ENCODE measurements at places on chromosomes 12 and 14.

- DNase-seq: no peak
These were observed 6.4 kb upstream of the ENDOU start for GRCh38 chr12:47731723-47732122.

DNA sequence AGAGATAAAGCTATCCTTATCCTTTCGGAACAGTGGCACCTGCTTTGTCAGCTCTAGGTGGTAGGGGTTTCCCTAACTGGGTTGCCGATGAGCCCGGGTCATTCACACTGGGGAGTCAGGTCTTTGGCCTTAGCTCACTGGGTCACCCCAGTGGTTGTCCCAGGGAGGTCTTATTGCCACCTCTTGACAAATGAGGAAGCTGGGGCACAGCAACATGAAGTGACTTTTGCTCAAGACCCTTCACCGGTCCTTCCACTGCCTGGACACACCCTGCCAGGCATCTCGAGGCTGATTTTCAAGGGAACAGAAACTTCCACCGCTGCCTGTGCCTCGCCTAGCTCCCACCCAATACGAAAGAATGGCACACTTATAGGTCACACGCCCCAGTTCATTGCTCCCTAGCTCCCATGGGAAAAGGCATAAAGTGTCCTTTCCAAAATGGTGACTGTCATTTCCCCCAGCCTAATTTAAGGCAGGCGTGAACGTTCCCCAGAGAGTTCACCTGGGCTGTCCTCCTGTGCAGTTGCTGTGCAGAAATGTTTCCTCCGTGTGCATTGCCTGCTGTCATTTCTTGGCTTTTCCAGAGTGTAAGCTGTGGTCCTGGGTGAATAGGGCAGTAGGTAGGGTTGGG, 156.1 kb upstream of the CCND2 start:
- DNase-seq: no peak

GRCh38 chr12:108187831-108188230, 58.7 kb downstream of the WSCD2 start:
- DNase-seq: no peak

- DNase-seq: no peak
These were observed 26.5 kb downstream of the TCTN1 start for GRCh38 chr12:110640275-110641025.

DNA sequence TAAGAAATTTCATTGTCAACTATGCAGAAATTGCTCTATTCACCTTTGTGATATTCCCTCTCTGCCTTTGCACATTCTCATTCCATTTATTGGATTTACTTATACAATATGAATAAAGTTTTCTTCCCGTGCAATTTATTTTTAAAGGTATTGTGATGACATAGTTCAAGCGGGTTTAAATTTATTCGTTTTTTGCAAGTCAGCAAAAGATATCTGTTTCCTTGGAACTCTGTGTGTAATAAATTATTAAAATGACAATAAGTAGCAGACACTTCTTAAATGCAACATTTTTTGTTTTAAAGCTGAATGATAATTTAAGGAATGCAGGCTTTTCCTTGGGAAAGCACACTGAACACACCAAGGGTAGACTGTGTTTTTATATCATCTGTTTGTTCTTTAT, 143.1 kb downstream of the SLC41A2 start:
- no peak for DNase-seq

GRCh38 chr12:124115976-124116690, 143.1 kb downstream of the ZNF664 start:
- DNase-seq: no peak

DNA sequence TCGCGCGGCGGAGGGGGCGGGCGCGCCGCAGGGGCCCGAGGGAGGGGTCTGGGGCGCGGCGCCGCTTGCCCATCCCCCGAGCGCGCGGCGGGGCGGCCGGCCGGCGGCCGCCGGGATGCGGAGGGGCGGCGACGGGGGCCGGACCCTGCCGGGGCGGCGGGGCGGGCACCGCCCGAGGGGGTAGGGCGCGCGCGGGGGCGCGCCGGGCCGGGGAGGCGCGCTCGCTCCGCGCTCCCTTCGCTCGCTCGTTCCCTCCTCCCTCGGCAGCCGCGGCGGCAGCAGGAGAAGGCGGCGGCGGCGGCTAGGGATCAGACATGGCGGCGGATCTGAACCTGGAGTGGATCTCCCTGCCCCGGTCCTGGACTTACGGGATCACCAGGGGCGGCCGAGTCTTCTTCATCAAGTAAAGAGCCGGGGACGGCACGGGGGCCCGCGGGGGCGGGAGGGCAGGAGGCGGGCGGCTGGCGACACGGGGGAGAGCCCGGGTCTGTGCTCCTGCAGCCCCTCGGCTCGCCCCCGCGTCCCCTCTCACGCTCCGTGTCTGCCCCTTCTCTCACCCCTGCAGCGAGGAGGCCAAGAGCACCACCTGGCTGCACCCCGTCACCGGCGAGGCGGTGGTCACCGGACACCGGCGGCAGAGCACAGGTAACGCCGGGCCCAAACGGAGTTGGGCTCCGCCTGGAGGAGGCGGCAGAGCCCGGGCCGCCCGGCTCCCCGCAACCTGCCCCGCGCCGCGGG, at the start of gene PLEKHA5:
Gene PLEKHA5 (plus strand): TSS at position 248 of the 738 bp plus-strand sequence. CDS start 67 bp downstream, at position 315.
- peak; percentile 66 for DNase-seq

GRCh38 chr12:10214136-10214894, 1.6 kb downstream of the GABARAPL1 start:
- DNase-seq: no peak

DNA sequence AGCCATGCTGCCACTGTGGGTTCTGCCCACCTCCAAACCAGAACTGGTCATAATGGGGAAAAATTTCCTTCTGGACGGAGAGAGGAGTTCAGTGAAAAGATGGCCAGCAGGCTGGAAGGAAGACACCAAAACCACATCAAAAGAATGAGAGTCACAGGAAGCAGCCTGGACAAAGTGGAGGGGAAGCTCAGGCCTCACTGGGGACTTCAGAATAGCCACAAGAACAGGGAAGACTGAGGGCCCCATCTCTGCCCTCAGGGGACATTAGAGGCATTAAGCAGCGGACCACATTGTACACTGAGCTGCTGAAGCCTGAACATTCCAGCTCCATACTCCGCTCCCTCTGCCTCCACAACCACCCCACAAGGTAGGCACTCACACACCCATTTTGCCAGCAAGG, 119.6 kb upstream of the COCH start:
- no peak for DNase-seq

GRCh38 chr12:68434391-68435298, 102.5 kb upstream of the MDM1 start:
- DNase-seq: no peak

GRCh38 chr14:100529561-100530031, 57.6 kb downstream of the BEGAIN start:
- DNase-seq: no peak

GRCh38 chr14:36478782-36479181, 41.2 kb downstream of the NKX2-1 start:
- peak; percentile 75 for DNase-seq

GRCh38 chr12:47825173-47825639, 5.5 kb upstream of the HDAC7 start:
- DNase-seq: no peak

DNA sequence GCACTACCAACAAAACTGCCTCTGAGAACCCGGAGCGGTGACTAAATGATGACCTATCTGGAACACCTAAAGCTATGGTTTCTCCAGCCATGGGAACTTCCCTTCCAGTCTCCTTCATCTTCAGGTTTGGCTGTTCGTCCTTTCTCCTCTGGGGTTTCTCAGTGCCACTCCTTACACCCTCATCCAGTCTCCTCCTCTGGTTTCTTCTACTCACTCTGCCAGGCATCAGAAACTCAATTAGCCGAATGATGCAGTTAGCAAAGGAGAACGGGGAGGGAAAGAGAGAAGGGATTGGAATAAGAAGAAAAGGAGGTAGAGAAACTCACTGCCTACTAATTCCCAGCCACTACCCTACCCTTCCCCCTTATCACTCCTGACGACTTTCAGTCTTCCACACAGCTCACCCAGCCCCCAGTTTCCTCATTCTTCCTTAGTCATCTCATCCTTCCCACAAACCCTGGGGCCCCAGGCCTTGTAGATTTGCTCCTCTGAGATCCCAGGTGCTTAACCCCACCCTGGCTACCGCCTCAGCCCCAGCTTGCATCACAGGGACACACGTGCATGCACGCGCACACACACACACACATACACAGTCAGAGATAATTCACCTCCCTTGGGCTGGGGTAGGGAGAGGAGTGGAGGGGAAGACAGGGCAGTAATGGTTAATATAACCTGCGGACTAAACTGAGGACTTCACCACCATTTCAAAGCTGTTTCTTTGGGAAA, 13.0 kb downstream of the FGD6 start:
- DNase-seq: no peak

DNA sequence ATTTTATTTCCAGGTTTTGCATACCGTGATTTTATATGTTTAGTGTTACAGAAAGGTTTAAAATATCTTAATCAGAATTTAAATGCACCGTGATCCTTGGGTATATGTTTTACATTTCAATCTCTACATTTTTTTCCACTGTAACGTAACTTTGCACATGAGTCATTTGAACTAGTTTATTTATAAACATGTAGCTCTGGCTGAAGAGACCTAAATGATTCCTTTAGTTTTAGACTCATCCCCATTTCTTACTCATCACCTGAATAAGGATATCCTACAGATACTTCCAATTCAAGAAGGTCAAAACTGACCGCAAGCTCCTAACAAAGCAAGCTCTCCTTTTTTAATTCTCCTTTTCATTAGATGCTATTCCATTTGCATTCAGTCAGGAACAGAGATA, 42.7 kb upstream of the SLC6A15 start:
- no peak for DNase-seq

DNA sequence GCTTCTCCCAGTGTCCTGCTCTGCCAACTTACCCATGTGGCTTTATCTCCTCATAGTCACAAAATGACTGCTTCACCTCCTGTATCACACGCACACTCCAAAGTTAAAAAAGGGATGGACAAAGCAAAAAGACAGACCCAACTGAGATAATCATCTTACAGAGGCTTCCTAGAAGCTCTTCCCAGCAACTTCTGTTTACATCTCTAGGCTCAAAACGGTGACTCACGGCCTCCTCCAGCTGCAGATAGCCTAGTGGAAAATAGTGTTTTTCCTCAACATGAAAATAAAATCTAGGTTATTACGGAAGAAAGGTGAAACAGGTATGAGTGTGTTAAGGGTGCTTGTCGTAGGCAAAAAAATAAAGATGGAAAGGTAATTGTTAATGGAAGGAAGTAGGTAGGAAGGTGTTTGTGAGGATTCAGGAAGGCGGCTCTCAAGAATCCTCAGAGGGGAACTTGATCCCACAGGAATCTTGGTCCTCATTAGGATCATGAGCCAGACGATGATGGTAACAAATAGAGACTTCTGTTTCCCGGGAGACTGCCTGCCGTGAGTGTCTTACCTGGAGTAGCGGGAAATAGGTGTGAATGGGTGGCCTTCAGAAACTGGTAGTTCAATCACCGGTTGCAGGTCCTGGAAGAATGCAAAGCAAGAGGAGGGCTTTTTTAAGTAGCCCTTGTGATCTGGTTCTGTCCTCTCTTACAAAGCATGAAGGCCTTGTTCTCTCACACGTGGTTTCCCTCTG, 487.5 kb upstream of the TMEM132C start:
- no peak for DNase-seq

GRCh38 chr12:97559267-97559666, 96.7 kb downstream of the RMST start:
- DNase-seq: no peak

DNA sequence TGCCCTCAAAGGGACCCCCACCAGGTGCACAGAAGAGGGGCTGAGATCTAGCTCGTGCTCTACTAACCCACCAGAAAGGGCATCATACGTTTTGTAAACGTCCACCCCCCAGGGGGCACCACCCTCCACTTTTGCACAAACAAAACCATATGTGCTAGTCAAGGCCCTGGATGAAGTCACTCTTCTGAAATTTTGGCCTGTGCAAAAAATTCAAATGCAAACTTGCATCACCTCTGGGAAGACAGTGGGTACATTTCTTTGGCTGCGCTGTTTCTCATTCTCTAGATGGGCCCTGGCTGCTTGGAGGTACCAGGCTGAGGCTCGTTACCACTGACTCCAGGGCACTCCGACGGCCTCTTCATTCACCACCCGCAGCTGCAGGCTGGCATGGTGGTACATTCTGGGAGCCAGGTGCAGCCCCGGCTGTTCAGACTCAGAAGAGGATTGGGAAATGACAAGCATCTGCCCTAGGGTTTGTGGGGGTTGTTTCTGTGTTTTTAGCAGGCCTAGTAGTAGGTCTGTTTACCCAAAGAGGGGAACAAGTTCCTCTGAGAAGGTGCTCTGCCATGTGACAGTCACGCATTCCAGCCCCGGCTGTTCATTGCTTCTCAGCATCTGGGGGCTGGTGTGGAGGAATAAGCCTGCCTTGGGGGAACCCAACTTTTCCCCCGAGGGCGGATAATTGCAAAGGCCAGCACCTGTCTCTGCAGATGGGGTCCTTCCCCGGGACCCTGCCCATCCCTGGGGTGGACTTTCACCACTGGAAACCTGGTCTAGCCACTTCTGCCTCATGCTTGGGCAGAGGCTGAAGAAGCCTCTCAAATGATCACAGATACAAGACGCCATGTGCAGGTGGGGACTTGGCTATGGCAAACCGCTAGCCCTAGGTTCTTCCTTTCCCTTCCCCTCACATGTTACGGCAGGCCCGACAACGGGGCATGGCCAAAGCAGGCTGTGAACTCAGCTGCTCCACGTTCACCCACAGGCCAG, 147.6 kb downstream of the DPF3 start:
- no peak for DNase-seq

DNA sequence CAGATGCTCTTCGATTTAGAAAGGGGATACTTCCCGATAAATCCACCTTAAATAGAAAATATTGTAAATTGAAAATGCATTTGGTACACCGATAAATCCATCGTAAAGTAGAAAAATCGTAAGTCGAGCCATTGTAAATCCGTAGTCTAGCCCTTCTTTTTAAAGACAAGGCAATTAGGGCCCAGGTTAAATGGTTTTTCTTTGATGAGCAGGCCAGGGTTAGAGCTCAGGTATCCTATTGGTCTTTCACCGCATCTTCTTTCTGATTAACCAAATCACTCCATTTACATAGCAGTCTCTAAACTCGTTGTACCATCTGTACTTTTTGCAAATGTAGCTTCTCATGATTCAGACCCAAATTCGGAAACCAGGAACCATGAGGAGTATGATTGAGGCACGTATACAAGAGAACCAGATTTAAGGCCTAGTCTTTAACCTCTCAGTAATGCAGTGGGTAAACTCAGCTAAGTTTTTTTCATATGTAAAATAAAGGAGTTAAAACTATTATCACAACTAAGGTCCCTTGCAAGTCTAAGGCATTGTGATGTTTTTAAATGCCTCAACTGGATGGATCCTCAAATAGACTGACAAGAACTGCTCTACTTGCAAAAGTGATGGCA, 2.2 kb upstream of the YAF2 start:
- DNase-seq: no peak

GRCh38 chr14:104642540-104642868, 37.9 kb upstream of the TMEM179 start:
- DNase-seq: no peak

GRCh38 chr14:87491816-87492215, 501.2 kb downstream of the GALC start:
- no peak for DNase-seq

DNA sequence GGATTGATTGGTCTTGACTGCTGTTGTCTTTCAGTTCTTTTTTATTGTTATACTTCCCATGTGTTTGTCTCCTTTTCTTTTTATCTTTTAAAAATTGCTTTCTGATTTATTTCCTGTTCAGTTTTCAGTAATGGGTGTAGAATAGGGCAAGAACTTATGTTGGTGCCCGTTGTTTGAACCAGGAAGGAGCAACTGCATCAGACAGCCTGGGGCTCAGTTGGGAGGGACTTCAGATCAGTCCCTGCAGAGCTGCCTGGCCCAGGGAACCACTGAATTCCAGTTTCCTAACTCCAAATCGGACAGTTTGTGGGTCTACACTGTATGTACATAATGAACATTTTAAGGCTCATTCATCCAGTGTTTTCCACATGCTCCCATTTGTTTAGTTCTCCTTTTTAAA, 64.9 kb downstream of the FBXO34 start:
- peak; percentile 34 for DNase-seq

All from activated CD4-positive, alpha-beta T cell treated with anti-CD3 and anti-CD28 coated beads, Interleukin-10, Interleukin-2, amounts not matched to agents 100 ng/mL and 50 ng/mL, durations not matched to agents 16 hours and 8 hours (primary cell).